AG04450 (cell line): ENCODE measurements at places on chromosomes 3 and 15.
A peak's percentile ranks its signal among the peaks of the same experiment; 100 is the strongest.

DNA sequence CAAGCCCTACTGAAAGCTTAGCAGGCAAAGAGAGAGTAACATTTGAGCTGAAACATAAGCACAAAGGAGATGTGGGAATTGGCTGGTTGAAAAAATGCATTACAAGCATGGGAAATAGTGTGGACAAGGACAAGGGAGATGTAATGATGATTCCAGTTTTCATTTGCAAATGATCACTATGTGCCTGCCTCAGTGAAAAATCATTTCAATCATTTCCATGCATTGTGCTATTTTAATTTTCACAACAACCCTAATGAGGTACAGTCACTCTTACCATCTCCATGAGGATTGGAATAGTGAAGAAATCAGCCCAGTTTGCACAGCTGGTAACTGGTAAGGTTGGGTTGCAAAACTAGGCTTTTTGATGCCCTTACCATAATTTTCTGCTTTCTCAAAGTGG is 123.2 kb downstream of the ARNT2 start:
- DNase-seq, result no peak

- no peak for DNase-seq
Observed at GRCh38 chr15:101639667-101640066, 12.5 kb downstream of the TM2D3 start.

DNA sequence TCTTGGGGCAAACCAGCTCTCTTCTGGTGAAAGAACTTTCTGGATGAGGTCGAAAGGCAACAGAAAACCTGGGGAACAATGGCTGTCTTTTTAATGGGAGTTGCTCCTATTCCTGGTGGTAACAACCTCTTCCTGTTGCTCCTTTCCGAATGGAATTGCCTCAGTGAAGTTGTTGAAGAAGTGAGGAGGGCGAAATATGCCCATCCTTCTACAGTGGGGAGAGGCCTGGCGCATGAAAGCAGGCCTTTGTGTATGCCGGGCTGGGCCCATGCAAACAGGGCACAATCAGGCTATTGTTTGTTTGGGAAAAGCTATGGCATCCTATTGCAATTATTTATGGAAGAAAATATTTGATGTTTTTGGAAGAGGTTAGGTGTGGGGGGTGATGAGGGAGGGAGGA is 166.9 kb downstream of the IGF1R start:
- DNase-seq, result no peak

DNA sequence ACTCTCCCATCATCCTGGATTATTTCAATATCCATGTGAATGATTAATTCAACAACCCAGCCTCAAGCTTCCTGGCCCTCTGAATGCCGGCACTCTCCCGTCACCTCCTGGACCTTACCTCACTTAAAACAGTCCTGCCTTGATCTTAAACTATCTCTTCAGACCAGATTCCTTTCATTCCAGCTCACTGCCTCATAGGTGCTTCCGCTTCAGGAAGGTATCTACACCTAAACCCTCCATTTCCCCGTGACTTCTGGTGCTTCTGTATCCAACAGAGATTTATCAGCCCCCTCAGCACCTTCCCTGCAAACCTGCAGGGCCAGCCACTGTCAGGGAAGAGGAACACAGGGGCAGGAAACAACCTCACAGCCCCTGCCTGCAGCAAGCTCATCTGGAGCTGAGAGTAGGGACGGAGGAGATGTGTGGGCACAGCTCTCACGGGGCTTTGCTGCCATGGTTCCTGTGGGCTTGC is 98.9 kb upstream of the TJP1 start:
- DNase-seq, result no peak

DNA sequence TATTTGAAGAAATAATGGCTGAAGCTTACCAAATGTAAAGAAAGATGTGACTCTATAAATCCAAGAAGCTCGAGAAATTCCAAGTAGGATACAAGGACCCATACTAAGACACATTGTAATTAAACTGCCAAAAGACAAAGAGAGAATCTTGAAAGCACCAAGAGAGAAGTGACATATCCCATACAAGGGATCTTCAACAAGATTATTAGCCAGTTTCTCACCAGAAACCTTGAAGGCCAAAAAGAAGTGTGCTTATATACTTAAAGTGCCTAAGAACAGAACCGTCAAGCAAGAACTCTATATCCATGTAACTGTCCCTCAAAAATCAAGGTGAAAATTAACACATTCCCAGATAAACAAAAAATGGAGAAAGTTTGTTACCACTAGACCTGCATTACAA is 220.5 kb downstream of the ADAMTS17 start:
- no peak for DNase-seq

- no peak for DNase-seq
Observed at GRCh38 chr3:143410259-143410658, 290.7 kb downstream of the CHST2 start.

GRCh38 chr3:23979569-23979968 is 34.5 kb downstream of the NR1D2 start:
- DNase-seq, result no peak

- no peak for DNase-seq
Observed at GRCh38 chr15:98231696-98232440, 271.4 kb downstream of the ARRDC4 start.

- DNase-seq, result no peak
Observed at GRCh38 chr3:130490241-130490640, 26.7 kb upstream of the COL6A6 start.

- DNase-seq, result no peak
Observed at GRCh38 chr3:64049832-64050231, 26.5 kb upstream of the PSMD6 start.

DNA sequence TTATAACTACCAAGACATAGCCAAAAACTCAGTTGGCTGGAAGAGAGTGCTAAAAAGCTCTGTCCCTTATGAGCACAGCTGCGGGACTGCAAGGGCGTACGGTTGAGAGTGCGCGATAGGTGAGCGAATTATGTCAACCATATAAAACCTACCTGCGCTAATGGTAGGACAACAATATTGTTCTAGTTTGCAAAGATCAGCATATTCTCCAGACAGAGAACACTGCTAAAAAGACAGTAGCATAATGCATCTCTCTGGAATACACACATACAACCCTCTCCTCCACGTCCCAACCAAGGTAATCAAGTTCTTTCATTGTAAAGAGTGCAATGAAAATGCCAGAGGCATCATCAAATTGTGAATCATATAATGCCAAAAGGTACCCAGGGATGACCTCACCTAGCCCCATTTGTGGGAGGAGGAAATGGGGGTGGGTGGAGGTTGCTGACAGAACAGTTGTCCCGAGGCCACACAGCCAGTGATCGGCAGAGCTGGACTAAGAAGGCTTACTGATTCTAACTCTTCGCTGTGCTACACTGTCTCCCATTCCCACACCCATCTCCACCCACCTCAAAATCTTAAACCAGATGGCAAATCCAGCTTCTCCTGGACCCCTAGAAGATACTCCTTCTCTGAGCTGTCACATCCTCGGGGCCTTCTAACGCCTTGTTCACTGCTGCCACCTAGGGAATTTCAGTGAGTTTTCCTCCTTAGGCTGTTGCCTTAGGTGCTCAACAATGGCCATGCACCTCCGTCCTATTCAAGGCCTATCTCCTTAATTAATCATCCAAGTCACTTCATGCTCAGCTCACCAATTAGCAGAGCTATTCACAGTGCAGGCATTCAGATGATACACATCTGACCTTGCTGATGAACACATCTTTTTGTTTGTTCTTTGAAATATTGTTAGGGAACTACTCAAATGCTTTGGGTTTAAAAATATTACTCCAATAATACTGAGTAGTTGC is 60.7 kb downstream of the RPL22L1 start:
- peak; percentile 48 for DNase-seq

- no peak for DNase-seq
Observed at GRCh38 chr15:76155731-76156130, 95.9 kb downstream of the TMEM266 start.
